Psoas muscle (tissue), 8 donors: ENCODE measurements at places on chromosomes 1 and 21.

DNA sequence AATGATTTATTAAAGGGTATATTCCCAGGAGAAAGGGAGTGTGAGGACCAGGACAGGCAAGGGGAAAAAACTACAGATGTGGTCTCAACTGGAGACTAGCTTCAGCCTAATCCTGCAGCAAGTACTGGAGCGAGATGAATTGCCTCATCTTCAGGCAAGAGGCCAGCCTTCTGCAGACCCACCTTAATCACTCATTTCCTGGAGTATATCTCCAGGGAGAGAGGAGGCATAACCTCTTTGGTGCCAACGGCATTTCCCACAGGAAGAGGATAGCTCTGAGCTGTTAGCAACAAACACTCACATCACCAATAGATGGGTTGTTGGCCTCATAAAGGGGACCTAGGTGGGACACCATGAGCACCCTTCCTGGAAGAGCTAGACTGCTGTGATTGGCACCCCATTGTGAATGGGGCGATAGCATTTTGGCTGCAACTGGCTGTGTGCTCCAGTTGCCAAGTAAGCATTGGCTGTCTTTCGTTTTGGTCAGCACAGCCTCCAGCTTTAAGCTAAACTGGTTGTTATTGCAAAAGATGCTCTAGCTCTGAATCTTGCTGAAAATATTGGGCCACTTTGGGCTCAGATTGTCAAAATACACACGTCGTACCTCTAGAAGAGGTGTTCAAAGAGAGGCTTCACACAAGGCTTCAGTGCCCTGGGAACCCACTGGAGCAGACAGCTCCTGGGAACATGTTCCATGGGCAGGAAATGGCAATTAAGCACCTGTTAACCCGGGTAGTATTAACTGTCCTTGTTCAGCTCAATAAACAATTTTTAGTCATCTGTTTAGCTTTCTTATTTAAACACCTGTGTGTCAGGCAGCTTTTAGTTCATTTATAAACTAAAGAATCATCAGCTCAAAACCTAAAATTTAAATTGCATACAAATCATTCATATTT is 314.8 kb upstream of the C1orf87 start:
- DNase-seq = peak; percentile 14

DNA sequence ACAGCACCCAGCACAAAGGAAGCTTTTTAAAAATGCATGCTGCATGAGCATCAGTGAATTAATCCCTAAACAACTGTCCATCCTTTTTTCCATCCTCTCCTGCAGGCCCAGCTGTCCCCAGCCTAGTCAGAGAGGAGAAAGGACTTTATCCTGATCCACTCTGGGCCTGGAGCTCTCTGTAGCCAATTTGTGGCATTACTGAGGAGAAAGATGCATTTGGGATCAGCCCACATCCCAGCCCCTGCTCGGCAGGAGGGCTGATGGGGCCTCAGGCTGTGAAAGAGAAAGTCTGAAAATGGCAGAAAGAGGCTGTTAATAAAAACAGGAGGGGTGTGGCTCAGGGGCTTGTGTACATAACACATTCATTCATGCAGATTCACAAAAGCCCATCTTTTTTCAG is 37.5 kb upstream of the ATP2B4 start:
- DNase-seq = no peak

DNA sequence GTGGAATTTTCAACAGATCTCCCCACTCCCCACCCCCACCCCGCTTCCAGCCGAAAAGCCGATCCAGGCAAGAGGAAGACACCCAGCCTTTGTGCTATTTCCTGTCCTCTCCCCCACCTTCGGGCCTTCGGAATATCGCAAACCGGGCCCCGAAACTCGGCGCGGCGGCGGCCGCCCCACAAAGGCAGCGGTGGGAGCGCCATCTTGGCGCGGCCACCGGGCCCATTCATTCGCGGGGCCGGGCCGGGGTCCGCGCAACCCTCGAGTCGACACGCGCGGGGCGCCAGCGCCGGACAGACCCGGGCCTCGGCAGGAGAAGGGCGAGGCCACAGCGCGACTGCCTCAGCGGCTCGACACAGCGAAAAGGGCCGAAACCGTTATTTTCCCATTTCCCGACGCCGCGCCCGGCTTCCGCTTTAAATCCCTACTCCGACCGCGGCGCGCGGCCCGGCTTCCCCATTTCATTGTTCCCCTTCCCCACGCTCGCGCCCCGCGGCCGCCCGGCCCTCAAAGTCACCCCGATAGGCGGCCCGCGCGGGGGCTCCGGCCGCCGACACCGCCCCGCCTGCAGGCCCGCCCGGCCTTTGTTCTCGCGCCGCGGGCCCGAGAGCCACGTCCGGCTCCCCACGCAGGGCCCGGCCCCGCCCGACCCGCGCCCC is 911 bp downstream of the GNB1 start:
- DNase-seq = peak; percentile 68

DNA sequence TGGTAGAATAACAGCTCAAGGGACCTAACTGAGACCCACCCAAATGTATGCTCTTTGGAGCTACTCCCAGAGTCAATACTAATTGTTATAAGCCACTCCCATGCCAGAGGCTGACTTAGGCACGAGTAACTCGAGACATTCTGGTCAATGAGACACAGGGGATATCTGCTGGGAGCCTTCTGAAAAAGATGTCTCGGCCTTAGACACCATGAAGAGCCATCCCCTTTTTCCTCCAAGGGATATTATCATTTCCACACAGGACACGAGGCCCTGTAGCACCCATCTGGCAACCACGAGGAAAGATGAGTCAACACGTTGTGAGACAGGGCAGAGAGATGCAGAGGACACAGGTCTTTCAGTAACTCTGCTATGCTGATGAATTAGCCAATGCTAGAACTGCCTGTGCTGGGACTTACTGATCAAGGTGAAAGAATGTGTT is 30.7 kb downstream of the ITPKB start:
- no peak for DNase-seq

- peak; percentile 41 for DNase-seq
These were observed 15.1 kb downstream of the TRIM11 start for GRCh38 chr1:228391411-228392020.

DNA sequence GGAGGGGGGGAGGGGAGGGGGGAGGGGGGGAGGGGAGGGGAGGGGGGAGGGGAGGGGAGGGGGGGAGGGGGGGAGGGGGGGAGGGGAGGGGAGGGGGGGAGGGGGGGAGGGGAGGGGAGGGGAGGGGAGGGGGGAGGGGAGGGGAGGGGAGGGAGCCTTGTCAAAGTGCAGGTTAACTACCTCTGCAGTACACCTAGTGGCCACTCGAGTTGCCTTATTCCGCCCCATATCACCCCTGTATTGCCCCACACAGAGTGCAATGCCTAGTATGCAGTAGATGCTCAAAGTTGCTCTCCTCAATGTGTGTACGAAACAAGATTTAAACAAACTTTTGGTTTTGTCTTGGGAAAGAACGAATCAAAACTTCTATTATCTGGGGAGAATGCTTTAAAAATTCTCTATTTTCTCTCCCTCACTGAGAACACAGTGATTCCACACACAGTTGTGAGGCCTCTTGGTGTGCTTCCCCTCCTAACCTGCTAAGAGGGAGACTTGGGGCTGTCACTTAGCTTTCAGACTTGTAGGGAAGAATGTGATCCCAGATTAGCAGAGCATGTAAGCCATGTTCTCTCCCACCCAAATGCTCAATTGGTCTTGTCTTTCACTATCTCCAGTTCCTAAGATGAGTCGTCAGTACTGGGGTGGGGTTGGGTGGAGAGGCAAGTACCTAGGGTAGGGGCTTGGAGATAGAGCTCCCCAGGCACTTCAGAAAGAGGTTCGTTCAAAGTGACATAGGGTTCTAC is 79.7 kb upstream of the MAP10 start:
- no peak for DNase-seq

DNA sequence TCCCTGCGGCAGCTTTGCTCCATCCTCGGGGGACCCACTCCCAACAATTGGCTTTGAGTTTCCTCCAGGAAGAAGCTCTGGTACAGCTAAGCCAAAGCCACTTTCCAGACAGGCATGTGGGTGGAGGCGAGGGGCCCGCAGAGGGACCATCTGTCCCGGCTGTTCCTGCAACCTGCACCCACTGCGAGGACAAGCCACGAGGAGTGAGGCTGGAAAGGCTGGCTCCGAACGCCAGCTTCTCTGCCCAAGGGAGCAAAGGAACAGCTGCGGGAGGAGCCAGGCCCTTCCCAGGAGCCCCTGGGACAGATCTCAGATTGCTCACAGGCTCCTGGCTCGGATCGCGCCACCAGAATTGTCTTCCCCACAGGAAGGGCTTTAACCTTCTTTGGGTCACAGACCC is 28.3 kb upstream of the PEF1 start:
- DNase-seq = peak; percentile 52

DNA sequence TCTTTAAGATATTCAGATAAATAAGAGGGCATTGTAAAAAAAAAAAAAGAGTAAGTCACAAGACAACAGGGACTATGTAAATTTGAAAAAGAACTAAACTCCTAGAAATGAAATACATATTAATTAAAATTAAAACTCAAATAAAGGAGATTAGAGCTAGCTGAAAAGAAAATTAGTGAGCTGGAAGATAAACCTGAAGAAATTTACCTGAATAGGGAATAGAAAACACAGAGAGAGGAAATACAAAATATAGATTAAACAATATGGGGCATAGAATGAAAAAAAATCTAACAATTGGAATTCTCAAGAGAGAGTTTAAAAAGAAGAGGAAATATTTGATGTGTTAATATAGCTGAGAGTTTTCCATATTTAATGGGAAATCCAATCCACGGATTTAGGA is 35.6 kb upstream of the TADA1 start:
- no peak for DNase-seq

DNA sequence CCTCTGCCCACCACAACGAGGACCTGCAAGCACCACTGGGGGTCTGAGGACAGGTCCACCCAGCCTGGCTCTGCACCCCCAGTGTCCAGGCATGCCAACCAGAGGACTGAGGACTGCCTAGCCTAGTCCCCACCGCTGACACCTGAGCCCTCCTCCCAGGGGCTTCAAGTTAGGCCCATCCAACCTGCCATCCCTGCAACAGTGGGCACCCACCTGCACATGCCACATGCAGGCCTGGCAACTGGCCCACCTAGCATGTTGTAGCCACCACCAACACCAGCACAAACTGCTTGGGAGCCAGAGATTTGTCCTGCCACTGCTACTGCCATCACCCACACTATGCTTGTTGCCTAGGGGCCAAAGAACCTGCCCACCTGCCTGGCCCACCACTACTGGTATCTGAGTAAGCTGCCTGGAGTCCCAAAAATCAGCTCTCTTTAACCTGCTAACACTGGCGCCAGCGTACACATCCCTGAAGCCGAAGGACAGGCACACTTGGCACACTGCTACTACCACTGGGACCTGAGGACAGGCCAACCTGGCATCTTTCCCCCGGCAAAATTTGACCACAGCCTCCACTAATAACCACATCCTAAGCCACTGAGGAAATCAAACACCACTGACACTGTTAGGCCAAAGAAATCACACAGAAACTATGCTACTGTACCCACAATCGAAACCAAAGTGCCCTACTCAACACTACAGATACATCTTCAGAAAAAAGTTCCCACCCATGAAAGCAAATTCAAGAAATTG is 61.5 kb downstream of the PSMG1 start:
- DNase-seq = peak; percentile 65

DNA sequence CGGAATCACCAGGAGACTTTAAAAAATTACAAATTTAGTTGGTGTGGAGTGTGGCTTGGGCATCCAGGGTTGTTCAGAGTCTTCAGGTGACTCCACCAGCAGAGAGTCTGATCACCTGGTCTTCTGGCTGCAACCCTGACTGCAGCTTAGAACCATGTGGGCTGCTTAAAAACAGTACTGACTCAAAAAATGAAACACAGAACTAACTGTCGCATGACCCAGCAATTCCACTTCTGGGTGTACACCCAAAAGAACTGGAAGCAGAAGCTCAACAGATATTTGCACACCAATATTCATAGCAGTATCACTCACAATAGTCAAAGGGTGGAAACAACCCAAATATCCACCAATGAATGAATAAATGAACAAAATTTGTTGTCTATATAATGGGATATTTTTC is 17.3 kb downstream of the TLR5 start:
- no peak for DNase-seq

GRCh38 chr1:26254404-26254803 is 20.4 kb downstream of the CEP85 start:
- no peak for DNase-seq
